Hematopoietic multipotent progenitor cell treated with erythropoietin and hydrocortisone succinate and interleukin-3 and kit ligand, for 17 days (in vitro differentiated cells): ENCODE measurements at places on chromosomes 5 and 9.

- no peak for DNase-seq
Observed at GRCh38 chr9:95920017-95920416, 44.5 kb downstream of the ERCC6L2 start.

- DNase-seq = no peak
Observed at GRCh38 chr9:135887585-135888050, 19.7 kb downstream of the CAMSAP1 start.

DNA sequence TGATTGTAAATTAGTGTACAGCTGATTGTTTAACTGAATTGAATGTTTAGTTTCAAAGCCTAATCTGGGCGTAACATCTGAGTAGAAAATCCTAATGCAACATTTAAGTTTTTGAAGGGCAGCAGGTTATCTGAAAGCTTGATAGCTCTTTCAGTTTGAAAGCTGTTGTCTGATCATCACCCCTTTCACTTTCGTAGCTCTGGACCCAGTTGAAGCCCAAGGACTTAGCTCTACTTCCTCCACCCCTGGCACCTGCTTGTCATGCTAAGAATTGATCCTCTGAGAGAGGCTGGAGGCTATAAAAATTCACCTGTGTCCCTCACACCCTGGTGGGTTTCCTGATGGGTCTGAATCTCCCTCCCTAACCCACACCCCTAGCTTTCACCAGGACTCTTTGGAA lies 86.0 kb downstream of the ZFAND5 start:
- DNase-seq = no peak

GRCh38 chr5:164597293-164597900 lies 1092.0 kb downstream of the MAT2B start:
- no peak for DNase-seq

DNA sequence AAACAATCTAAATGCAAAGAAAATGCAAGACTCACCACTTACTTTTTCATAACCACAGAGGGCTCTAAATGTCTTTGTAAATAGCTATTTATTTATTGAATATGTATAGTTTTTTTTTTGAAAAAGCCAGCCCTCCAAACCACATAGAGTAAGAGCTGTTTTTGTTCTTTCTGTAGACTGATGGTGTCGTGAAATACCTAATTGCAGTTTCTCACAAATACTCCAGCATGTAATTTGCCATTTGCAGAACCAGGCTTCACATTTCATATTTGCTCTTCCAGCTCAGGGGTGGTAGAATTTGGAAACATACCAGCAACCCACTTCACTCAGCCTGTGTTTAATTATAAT lies 159.8 kb downstream of the TMC1 start:
- no peak for DNase-seq

- DNase-seq = no peak
Observed at GRCh38 chr9:125332527-125332926, 70.9 kb downstream of the GAPVD1 start.

GRCh38 chr5:121757753-121758152 lies 93.9 kb upstream of the FTMT start:
- no peak for DNase-seq

DNA sequence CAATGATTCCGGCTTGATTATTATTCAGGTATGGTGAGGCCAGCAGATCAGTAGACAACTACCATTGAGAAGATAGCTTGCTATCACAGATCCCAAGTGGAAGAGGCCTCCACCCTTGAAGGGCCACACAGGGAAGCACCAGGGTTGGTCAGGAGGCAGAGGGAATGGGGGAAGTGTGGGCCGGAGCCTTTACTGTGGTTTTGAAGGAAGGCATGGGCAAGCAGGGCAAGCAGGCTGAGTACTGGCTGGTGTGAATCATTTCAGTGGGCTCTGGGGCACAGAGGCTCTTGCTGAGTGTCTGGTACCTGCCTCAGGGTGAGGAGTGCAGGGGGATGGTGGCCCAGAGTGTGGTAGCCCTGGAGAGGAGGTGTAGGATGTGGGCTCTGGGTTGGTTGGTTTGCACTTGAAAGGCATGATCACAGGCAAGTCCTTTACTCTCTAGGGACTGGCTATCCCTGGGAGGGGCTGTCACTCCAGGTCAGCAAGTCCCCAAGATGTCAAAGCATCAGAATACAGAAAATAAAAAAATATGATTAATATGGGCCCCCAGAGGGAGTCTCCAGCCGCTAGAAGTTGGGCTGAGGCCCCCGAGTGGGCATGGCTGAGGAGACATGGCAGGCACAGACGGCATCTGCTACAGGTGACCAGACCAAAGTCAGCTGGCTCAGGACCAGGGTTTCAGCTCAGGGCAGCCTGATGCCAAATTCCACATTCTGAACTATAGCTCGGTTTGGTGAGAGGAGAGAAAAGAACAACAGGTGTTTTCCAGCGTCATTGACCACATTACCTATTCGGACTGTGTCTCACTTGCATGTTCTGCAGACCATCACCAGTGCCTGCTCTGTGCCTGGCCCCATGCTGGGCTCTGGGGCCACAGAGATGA lies 9.7 kb upstream of the SUSD3 start:
- DNase-seq = no peak

DNA sequence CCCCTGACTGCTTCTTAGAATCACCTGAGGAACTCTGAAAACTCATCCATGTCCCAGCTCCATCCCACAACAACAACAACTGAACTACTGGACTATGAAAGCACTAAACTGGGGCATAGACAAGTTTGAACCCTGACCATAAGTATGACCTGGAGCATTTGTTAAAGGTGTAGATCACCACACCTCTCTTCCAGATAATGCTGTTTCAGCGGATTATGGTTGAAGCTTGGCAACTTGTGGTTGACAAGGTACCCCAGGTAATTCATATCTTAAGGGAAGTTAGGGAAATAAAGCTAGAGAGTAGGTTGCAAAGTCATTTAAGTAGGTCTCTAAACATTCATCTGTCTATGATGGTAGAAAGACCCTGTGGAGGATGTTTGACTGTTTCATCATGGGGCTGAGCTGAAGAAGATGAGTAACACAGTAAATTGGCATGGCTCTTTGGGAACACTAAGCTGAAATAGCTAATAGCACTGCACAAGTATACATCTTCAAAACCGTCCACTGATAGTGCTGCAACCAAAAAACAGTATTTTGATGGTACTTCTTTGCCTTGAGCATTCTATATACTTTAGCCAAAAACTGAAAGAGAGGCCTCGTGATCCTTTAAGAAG lies 80.2 kb downstream of the TMEM174 start:
- DNase-seq = no peak

- no peak for DNase-seq
Observed at GRCh38 chr9:136554870-136555269, 9.0 kb upstream of the NOTCH1 start.

DNA sequence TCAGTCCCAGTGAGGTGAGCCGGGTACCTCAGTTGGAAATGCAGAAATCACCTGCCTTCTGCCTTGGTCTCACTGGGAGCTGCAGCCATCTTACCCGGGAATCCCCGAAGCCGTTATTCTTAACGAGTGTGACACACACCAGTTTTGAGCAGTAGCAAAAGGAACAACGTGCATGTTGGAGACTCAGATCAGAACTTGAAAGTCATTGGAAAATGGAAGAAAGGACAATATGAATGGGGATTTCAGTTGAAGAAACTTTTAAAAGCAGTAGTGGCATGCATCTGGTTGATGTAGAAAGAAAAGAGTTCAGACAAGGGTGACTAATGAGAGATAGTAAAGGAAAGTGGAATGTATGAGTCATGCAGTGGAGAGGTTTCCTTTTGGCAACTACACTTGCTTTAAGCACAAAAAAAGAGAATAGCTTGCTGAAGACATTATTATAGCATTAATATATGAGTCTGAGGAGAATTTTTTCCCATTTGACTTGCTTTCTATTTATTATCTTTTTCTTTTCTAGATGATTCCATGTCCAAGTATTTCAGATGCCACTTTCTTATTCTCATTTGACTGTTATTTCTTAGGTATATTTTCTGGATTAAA lies 44.4 kb upstream of the ANKDD1B start:
- DNase-seq = peak; percentile 27

DNA sequence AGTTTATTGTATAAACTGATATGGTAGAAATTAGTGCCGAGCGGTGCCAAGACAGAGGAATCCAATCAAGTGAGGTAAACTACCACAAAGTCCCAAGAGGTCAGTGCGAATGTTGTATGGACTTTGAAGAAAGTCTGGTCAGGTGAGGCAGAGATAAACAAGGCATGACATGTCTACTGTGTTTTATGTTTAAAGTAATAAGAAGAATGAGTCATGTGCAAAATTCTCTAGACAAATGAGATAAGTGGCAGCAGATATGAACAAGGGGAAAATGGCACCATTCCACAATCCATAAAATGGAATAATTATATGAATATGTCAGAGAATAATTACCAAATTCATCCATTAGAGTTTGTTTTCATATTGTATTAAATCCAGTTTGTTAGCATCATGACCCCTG lies 364.1 kb upstream of the CCNH start:
- DNase-seq = no peak

GRCh38 chr5:38715696-38716095 lies 130.1 kb upstream of the OSMR start:
- no peak for DNase-seq

GRCh38 chr9:137318602-137319001 lies 16.5 kb upstream of the NRARP start:
- DNase-seq = no peak

DNA sequence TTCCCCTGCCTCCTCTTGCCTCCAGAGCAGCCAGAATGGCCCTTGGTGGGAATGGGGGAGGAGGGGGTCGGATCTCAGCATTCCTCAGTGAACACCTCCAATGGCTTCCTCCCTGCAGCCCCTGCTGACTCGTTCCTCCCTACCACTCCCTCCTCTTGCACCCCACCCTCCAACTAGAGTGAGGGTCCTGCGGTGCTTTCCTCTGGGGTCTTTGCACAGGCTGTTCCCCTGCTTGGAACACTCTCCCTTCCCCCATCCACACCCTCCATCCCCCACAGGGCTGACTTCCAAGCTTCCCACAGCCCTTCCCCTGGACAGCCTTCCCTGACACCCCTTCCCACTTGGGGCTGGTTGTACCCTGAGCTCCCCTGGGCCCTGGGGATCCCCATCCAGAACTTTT lies 70.4 kb upstream of the NEK6 start:
- DNase-seq = no peak

DNA sequence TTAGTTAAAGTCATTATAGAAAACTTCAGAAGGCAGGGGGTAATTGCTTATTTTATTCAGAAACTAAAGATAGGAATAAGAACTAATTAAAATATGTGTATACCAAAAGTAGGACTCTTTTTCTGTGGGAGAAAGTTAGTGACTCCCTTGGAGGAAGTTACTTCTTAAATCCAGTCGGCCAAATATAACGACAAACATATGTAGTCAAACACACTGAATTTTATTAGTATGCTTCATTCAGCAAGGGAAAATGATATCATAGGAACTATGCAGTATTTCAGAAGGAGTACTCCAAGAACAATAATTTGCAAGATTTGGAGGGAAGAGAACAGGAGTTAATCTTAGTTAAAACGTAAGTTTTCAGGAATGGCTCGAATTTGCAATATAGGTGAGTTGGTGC lies 432.6 kb downstream of the CYLC2 start:
- DNase-seq = no peak

DNA sequence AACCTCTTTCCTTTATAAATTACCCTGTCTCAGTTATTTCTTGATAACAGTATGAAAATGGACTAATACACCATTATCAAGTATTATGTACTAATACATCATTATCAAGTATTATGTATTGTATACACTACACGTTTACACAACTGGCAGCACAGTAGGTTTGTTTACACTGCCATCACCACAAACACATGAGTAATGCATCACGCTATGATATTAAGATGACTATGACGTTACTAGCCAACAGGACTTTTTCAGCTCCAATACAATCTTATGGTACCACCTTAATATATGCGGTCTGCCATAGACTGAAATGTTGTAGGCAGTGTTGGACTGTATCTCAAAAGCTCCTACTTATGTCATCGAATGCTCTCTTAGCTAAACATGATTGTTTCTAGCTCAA lies 28.2 kb downstream of the PRELID2 start:
- no peak for DNase-seq

DNA sequence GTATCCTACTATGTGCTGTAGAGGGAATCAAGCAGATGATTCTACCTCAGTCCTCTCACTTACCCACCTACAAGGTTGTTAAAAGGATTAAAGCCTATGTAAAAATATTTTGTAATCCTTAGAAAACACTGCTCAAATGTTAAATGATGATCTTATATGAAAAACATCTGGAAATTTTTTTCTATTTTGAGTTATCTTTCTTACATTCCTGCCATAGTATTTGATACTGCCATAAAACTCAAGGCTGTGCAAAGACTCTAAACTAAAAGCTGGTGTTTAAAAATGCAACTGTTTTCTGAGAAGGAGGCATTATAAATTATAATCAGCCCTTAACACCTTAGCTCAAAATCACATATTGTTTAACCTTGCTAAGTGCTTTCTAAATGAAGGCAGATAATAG lies 474.2 kb downstream of the PRELID2 start:
- DNase-seq = no peak

DNA sequence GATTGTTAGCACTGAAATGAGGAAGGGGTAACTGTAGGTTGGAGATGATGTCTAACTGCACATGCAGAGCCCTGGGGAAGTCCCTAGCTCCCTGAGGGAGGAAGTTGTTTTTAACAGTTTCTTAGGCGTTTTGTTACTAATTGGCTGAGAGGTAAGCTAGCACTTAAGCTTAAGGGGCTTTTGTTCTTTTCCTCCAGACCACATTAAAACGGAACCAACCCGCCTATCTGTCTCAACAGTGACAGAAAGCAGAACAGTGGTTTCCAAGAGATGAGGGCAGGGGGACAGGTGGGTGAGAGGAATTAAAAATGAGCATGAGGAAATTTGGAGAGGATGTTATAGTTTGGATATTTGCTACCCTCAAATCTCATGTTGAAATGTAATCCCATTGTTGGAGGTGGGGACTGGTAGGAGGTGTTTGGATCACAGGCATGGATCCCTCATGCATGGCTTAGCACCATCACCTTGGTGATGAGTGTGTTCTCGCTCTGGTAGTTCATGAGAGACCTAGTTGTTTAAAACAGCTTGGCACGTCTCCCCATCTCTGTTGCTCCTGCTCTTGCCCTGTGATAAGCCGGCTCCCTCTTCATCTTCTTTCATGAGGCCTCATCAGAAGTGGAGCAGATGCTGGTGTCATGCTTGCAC lies 38.9 kb downstream of the LYRM7 start:
- DNase-seq = no peak

- DNase-seq = no peak
Observed at GRCh38 chr9:127209948-127210640, 54.5 kb upstream of the GARNL3 start.

- no peak for DNase-seq
Observed at GRCh38 chr5:85096421-85096820, 711.7 kb upstream of the EDIL3 start.

GRCh38 chr9:134158753-134159392 lies 5.5 kb downstream of the RNU6ATAC start:
- DNase-seq = no peak

- peak; percentile 8 for DNase-seq
Observed at GRCh38 chr5:35963381-35963843, 25.0 kb upstream of the CAPSL start.

DNA sequence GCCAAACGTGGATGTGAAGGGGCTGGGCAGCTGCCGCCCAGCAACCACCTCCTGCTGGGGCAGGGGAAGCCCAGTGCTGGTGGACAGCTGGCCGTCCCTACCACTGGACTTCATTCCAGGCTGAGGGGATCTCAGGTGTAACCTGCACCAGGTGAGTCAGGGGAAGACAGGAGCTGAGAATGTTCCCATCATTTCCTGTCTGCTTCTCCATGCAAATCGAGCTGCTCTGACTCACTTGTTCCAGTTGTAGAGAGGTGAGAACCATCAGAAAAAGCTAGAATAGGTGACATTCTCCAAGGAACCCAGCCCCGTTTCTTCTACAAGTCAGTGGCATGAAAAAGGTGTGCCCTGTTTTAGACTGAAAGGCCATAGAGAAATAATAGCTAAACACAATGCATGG lies 21.8 kb upstream of the BARX1 start:
- no peak for DNase-seq

- DNase-seq = no peak
Observed at GRCh38 chr9:134230942-134231325, 66.6 kb upstream of the RNU6ATAC start.
